Airway epithelial cell (primary cell): ENCODE measurements at places on chromosomes 7 and 10. TPM values are rescaled to one million over a fixed set of nuclear protein-coding genes. Genes with fewer than 3 reads are reported as not detected.

Gene ETV1
- 1.1 and 2.2 TPM in 2 replicates for total RNA-seq

Gene TMEM229A
- total RNA-seq = not detected in 2 replicates

Gene NFE2L3
- total RNA-seq = 11.4 and 12.5 TPM in 2 replicates

Gene HHEX
- 0.63 TPM in 1 of 2 replicates, not detected in the other for total RNA-seq

Gene LIPM
- total RNA-seq = 0.14 TPM in 1 of 2 replicates, not detected in the other

Gene MYO1G
- not detected in 2 replicates for total RNA-seq
